ENCODE measurements at places on chromosomes 1 and 21.
A peak's percentile ranks its signal among the peaks of the same experiment; 100 is the strongest.

DNA sequence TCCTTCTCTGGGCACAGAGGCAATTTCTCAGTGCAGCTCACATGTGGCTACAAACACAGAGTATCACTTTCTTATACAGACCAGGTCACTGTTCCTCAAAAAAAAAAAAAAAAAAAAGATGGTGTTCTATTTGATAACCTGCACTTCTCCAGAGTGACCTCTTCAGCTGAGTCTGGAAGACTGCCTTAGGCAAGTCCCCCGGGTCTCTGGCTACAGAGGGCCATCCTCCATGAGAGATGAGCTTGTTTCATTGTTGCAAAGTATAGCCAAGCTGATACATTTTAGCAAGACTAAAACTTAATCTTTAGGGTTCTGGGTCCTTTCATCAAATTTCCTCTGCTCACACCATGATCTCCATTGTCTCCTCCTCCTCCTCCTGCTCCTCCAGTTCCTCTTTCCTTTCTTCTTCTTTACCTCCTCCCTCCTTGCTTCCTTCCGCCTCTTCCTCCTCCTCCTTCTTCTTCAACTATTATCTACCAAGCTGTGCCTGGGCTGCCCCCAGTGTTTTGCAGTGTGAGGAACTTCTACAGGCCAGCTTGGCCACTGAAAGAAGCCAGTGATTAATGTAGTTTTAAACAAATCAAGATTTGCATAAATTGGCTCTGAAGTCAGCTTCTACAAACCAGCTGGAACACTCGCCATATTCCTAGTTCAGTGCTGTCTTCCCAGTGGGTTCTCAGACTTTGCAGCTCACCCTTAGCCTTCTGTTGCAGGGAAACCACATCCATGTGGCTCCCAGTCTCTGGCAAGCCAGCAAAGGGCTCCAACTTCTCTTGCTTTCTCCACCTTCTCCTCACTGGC, 139.4 kb downstream of the RUNX1 start:
- DNase-seq = no peak
- H3K4me1 ChIP-seq = peaks cover 86% of the 10 kb centered on the region
- H3K4me3 ChIP-seq = no peak overlapping the region
- H3K27ac ChIP-seq = no peak overlapping the region
- H3K27me3 ChIP-seq = no peaks in the 10 kb centered on the region

- no peak for DNase-seq
- peaks cover 5% of the 10 kb centered on the region for H3K4me1 ChIP-seq
- no peak overlapping the region for H3K27ac ChIP-seq
- H3K27me3 ChIP-seq = no peaks in the 10 kb centered on the region
Observed at GRCh38 chr1:2174348-2175054, 20.1 kb downstream of the FAAP20 start.

- peaks cover 6% of the 10 kb centered on the region for H3K36me3 ChIP-seq
- H3K27me3 ChIP-seq = no peaks in the 10 kb centered on the region
- H3K27ac ChIP-seq = peak overlapping the region; percentile 83
- H3K4me1 ChIP-seq = peaks cover 7% of the 10 kb centered on the region
Observed at GRCh38 chr21:33587792-33588484, 546 bp downstream of the DONSON start.

- peaks cover 36% of the 10 kb centered on the region for H3K4me1 ChIP-seq
- peaks cover 8% of the 10 kb centered on the region for H3K27me3 ChIP-seq
- H3K4me3 ChIP-seq = peak overlapping the region; percentile 89
- peaks cover 50% of the 10 kb centered on the region for H3K36me3 ChIP-seq
Observed at GRCh38 chr1:58785442-58786058, 1.7 kb upstream of the JUN start.

GRCh38 chr21:36575306-36575705, 95.4 kb upstream of the CLDN14 start:
- no peaks in the 10 kb centered on the region for H3K36me3 ChIP-seq
- H3K27me3 ChIP-seq = peaks cover 58% of the 10 kb centered on the region
- H3K4me1 ChIP-seq = no peaks in the 10 kb centered on the region
- DNase-seq = no peak
- no peak overlapping the region for H3K27ac ChIP-seq

GRCh38 chr1:93669369-93669768, 12.3 kb downstream of the BCAR3 start:
- no peak overlapping the region for H3K4me3 ChIP-seq
- no peak overlapping the region for H3K27ac ChIP-seq
- no peaks in the 10 kb centered on the region for H3K36me3 ChIP-seq
- peaks cover 10% of the 10 kb centered on the region for H3K27me3 ChIP-seq

DNA sequence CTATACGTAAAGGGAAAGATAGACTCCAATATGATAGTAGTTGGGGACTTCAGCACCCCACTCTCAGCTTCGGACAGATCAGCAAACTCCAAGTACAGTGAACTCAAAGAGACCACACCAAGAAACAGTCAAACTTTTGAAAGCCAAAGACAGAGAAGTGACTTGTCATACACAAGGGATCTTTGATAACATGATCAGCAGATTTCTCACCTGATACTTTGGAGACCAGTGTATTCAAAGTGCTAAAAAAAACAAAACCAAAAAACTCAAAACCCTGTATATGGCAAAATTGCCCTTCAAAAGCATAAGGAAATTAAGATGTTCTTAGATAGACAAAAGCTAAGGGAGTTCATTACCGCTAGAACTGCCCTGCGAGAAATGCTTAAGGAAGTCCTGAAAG, 9.4 kb downstream of the IFNAR1 start:
- H3K27ac ChIP-seq = no peak overlapping the region
- no peak overlapping the region for H3K4me3 ChIP-seq
- no peaks in the 10 kb centered on the region for H3K27me3 ChIP-seq
- DNase-seq = no peak
- H3K4me1 ChIP-seq = peaks cover 41% of the 10 kb centered on the region

- H3K36me3 ChIP-seq = no peaks in the 10 kb centered on the region
- DNase-seq = no peak
- no peak overlapping the region for H3K27ac ChIP-seq
- peaks cover 53% of the 10 kb centered on the region for H3K27me3 ChIP-seq
Observed at GRCh38 chr1:42419126-42419821, 36.5 kb downstream of the ZMYND12 start.

DNA sequence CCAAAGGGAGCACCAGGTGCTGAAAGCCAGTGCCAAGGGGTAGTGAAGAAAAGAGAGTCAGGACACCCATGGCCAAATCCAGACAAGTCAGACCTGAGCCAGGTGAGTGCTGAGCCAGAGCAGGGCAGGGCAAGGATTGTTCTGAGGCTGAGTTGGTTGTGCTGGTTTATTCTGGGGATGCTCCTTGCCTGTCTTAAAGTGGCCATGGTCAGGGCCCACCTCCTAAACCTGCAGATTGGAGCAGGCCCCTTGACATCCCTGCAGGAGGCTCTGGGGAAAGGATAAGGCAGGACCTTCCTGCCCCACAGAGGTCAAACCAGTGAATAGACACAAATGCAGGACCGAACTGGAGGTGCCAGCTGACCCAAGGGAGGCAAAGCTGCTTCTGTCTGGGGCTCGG, 138.4 kb downstream of the HIVEP3 start:
- H3K27me3 ChIP-seq = no peaks in the 10 kb centered on the region
- no peak overlapping the region for H3K27ac ChIP-seq
- peaks cover 20% of the 10 kb centered on the region for H3K4me1 ChIP-seq

DNA sequence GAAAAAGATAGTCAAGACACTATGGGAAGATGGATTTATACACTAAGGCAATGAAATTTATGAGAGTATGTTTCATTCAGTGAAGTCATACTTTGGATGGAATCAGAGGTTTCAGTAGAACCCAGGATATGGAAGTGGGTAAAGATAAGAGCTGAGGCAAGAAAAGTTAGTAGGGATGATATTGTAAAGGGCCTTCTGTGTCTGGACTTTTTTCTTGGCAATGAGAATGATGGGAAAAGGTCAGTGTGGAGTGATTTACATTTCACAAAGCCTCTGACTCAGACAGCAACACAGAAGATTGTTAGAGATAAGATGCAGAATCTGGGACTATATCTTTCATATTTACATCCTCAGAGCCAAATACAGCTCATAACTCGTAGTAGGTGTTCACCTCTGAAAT, 32.1 kb downstream of the SH3BGR start:
- H3K27me3 ChIP-seq = peaks cover 13% of the 10 kb centered on the region
- DNase-seq = no peak
- H3K36me3 ChIP-seq = no peaks in the 10 kb centered on the region
- no peak overlapping the region for H3K4me3 ChIP-seq
- H3K4me1 ChIP-seq = no peaks in the 10 kb centered on the region
- H3K27ac ChIP-seq = no peak overlapping the region

GRCh38 chr1:167504467-167504827, 13.9 kb downstream of the CD247 start:
- peaks cover 92% of the 10 kb centered on the region for H3K4me1 ChIP-seq
- DNase-seq = no peak
- H3K36me3 ChIP-seq = peaks cover 69% of the 10 kb centered on the region
- peak overlapping the region; percentile 42 for H3K4me3 ChIP-seq

DNA sequence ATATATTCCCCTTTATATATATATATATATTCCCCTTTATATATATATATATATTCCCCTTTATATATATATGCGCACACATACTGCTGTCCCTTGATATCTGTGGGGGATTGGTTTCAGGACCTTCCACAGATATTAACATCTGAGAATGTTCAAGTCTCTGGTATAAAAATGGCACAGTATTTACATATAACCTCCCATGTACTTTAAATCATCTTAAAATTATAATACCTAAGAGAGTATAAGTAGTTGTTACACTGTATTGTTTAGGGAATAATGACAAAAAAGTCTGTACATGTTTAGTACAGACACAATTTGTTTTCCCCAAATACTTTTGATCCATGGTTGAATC, 45.8 kb downstream of the NR5A2 start:
- no peak for DNase-seq
- H3K27ac ChIP-seq = no peak overlapping the region
- peaks cover 7% of the 10 kb centered on the region for H3K4me1 ChIP-seq
- H3K27me3 ChIP-seq = peaks cover 53% of the 10 kb centered on the region

- no peaks in the 10 kb centered on the region for H3K4me1 ChIP-seq
- no peak overlapping the region for H3K4me3 ChIP-seq
- no peak overlapping the region for H3K27ac ChIP-seq
- DNase-seq = no peak
- H3K27me3 ChIP-seq = no peaks in the 10 kb centered on the region
- no peaks in the 10 kb centered on the region for H3K36me3 ChIP-seq
Observed at GRCh38 chr1:9058465-9058864, 11.0 kb downstream of the SLC2A5 start.

DNA sequence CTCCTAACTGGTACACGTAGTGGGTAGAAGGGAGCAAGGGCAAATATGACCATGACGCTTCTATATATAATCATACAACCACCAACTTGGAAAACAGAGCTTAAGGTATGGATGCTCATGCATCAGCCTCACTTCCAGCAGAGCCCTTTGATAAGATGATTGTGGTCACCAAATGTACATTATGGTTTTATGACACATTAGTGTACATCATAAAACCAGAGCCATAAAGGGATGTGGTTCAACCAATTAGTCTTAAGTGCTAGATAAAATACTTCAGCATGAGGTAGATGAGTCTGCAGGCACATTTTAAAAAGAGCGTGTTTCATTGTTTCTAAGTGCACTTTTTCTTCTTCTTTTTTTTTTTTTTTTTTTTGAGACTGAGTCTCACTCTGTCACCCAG, 43.7 kb downstream of the NIBAN1 start:
- peaks cover 36% of the 10 kb centered on the region for H3K4me1 ChIP-seq
- H3K4me3 ChIP-seq = no peak overlapping the region
- no peaks in the 10 kb centered on the region for H3K27me3 ChIP-seq
- peak overlapping the region; percentile 48 for H3K27ac ChIP-seq
- no peak for DNase-seq

DNA sequence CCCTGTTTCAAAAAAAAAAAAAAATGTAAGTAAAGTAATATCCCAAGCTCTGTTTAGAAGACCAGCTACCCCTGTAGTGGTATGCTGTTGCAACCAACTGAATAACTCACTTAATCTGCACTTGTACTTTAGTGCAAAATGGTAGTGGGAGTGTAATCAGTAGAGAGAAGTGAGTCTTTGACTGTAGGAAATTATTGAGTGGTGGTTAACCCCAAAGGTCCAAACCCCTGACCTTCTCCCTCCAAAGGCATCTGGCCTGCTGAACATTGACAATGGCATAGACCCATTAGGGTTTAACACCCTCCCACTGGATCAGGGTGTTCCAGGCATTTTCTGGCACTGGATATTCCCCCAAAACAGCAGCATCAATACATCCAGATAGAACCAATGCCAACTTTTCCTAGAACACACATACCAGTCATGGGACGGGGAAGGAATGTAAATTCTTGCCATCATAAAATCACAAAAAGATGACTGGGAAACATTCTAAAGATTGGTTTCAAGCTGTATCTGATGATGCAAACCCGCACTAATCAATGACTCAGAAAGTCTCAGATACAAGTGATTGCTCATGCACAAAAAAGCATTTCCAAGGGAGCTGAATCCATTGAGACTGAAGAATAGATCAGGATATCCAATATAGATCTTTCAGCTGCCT, 110.3 kb downstream of the MRPL39 start:
- no peaks in the 10 kb centered on the region for H3K4me1 ChIP-seq
- no peaks in the 10 kb centered on the region for H3K27me3 ChIP-seq
- DNase-seq = no peak

- no peaks in the 10 kb centered on the region for H3K36me3 ChIP-seq
- DNase-seq = no peak
- H3K27me3 ChIP-seq = peaks cover 67% of the 10 kb centered on the region
- no peak overlapping the region for H3K27ac ChIP-seq
- H3K4me1 ChIP-seq = no peaks in the 10 kb centered on the region
Observed at GRCh38 chr1:153368495-153368894, 6.9 kb downstream of the S100A12 start.

DNA sequence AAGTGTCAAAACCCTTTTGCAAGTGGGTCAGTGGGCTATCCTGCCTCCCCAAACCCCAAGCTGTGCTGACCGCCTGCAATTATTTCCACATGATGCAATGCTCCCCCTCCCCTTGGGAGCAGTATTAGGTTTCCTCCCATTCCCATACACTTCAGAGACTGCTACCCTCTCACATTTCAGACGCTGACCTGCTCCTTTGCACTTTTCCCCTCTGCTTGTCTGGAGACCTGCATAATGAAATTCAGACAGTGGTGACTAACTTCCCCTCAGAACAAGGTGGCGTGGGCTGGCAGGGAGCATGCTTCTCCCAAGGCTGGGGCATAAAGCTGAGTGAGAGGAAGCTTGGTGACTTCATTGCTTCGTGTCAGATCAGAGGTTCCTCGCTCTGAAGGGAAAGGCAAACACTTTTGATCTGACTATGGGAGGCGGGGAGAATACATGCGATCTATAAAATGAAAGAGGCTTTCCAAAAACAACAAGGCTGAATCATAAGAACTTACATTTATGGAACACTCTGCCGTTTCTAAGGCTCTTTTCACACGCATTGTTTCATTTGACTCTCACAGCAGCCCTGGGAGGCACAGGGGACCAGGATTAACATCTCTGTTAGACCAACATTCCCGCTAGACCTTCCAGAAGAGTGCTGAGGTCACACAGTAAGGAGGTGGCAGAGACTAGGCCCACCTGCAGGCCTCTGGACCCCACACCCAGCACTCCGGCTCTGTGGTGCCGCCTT, 27.5 kb upstream of the ROR1 start:
- DNase-seq = no peak
- H3K27me3 ChIP-seq = peaks cover 63% of the 10 kb centered on the region
- H3K27ac ChIP-seq = no peak overlapping the region
- H3K4me3 ChIP-seq = no peak overlapping the region

GRCh38 chr1:85279458-85280080, 3.1 kb upstream of the BCL10 start:
- DNase-seq = no peak
- H3K4me1 ChIP-seq = peaks cover 24% of the 10 kb centered on the region
- H3K4me3 ChIP-seq = no peak overlapping the region
- no peak overlapping the region for H3K27ac ChIP-seq
- no peaks in the 10 kb centered on the region for H3K27me3 ChIP-seq
- H3K36me3 ChIP-seq = peaks cover 7% of the 10 kb centered on the region
